ENCODE measurements at places on chromosomes 1 and 21. TPM values are rescaled to one million over a fixed set of nuclear protein-coding genes. Genes with fewer than 3 reads are reported as not detected.

The EVI5 gene
- 7.7 TPM for total RNA-seq

The SPRR2G gene
- not detected for total RNA-seq

The ASCL5 gene
- not detected for total RNA-seq

The S100A2 gene
- 10.8 TPM for total RNA-seq

The NPPB gene
- total RNA-seq = not detected

The CAMSAP2 gene
- 8.6 TPM for total RNA-seq

The PROX1 gene
- not detected for total RNA-seq

The C1orf216 gene
- 9.9 TPM for total RNA-seq

The SSR2 gene
- total RNA-seq = 503 TPM

The DHCR24 gene
- 413 TPM for total RNA-seq

The SPATA45 gene
- total RNA-seq = not detected

The TRIM62 gene
- 4.2 TPM for total RNA-seq

The LYPD8 gene
- not detected for total RNA-seq

The ZNF683 gene
- not detected for total RNA-seq

The EFNA4 gene
- total RNA-seq = 8.3 TPM

The GJA8 gene
- total RNA-seq = not detected

The MFAP2 gene
- total RNA-seq = 26.4 TPM

The MCOLN2 gene
- 0.45 TPM for total RNA-seq

The PLA2G2C gene
- total RNA-seq = not detected

The OR13G1 gene
- total RNA-seq = not detected

The C1QTNF12 gene
- total RNA-seq = 0.17 TPM

The HMCN1 gene
- total RNA-seq = 0.15 TPM

The HES3 gene
- not detected for total RNA-seq

The FAM72B gene
- 12.3 TPM for total RNA-seq

The SYT2 gene
- total RNA-seq = not detected

The FBXO28 gene
- 20.4 TPM for total RNA-seq

The TP73 gene
- not detected for total RNA-seq

The NTMT2 gene
- not detected for total RNA-seq

The SASS6 gene
- 2.2 TPM for total RNA-seq

The TNFRSF9 gene
- total RNA-seq = 0.15 TPM

The GRIK1 gene
- total RNA-seq = not detected

The CLCNKA gene
- not detected for total RNA-seq

The IFI44L gene
- 1.2 TPM for total RNA-seq

The RAP1GAP gene
- total RNA-seq = not detected

The S100A16 gene
- total RNA-seq = 391 TPM

The TMEM51 gene
- 6.6 TPM for total RNA-seq

The RIMS3 gene
- total RNA-seq = 1.0 TPM

Measured in bronchus fibroblast of lung (primary cell).